Natural killer cell (primary cell): ENCODE measurements at places on chromosomes 16 and 17.

GRCh38 chr17:62566996-62567578 is 60.4 kb upstream of the MRC2 start:
- H3K27me3 ChIP-seq, result no peaks in the 10 kb centered on the region
- H3K36me3 ChIP-seq, result peaks cover 30% of the 10 kb centered on the region
- no peaks in the 10 kb centered on the region for H3K4me1 ChIP-seq
- no peak overlapping the region for H3K27ac ChIP-seq

DNA sequence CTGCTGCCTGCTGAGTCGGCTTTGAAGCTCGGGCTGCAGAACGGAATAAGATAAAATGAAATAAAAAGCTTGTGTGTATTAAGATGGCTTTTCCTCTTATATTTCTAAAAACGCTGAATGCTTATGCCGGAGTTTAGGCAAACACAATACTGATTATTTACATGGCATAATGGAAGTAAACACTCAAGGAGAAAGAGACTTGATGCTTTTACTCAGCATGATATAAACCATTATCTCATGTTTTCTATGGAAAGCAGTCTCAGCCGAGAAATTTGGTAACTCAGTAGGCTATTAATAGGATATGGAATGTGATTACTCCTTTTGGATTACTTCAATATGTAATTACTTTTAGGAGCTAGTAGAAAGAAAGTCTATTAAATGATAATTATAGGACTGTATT is 153.3 kb downstream of the CDH11 start:
- H3K4me1 ChIP-seq, result no peaks in the 10 kb centered on the region
- H3K36me3 ChIP-seq, result no peaks in the 10 kb centered on the region
- no peak overlapping the region for H3K27ac ChIP-seq

- H3K4me3 ChIP-seq, result peak overlapping the region; percentile 74
- peak; percentile 56 for DNase-seq
- H3K36me3 ChIP-seq, result peaks cover 3% of the 10 kb centered on the region
- no peaks in the 10 kb centered on the region for H3K27me3 ChIP-seq
- peaks cover 90% of the 10 kb centered on the region for H3K4me1 ChIP-seq
- H3K27ac ChIP-seq, result peak overlapping the region; percentile 79
Measured at GRCh38 chr17:77449908-77450741, 309.4 kb downstream of the SEC14L1 start.

DNA sequence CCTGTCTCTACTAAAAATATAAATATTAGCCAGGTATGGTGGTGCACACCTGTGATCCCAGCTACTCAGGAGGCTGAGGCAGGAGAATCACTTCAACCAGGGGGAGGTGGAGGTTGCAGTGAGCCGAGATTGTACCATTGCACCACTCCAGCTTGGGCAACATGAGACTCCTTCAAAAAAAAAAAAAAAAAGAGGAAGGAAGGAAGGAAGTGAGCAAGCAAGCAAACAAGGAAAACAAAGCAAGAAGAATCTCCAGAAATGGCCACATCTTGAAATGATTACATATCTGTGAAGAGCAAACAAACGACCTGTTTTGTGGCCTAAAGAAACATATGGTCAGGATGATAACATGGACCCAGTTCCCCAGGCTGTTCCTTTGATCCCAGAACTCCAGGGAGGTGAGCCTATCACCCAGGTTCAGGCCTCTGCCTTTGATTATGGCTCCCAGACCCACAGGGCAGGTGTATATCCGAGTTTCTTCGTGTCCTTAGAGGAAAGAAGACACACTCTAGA is 8.9 kb downstream of the ACOX1 start:
- H3K36me3 ChIP-seq, result peaks cover 8% of the 10 kb centered on the region
- no peak for DNase-seq
- H3K4me3 ChIP-seq, result no peak overlapping the region
- no peaks in the 10 kb centered on the region for H3K4me1 ChIP-seq
